ENCODE measurements at places on chromosomes 2 and 18. TPM values are rescaled to one million over a fixed set of nuclear protein-coding genes. Genes with fewer than 3 reads are reported as not detected.

DNA sequence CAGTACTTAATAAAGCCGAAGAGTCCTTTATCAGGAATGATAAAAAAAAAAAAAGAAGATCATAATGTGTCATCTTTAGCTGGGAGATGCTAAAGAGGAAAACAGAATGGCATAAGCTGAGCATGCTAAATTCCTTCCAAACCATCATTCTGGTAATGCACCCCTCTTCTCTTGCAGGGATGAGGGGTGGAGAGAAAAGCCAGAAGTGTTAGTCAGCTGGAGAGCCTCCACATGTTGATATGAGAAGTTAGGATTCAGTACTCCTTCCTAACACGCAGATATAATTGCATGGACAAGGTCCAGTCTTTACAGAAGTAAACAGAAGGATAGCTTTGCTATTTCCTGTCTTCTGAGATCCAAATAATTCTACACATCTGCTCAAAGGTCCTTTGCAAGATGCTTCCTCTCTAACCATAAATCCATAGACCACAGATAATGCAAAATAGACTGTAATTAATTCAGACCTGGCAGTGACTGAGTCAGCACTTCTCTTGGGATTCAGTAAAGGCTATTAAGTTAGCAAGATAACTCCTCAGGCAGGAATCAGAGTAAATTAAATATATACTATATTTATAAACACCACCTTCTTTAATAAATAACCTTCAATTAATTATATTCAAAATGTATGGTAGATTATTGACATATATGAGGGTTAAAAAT is 930.0 kb upstream of the KLHL29 start:
- DNase-seq = no peak

- no peak for DNase-seq
Measured at GRCh38 chr2:122966461-122966860, 1058.6 kb upstream of the CNTNAP5 start.

The CNGA3 gene
- total RNA-seq = 0.18 TPM

The VPS54 gene
- total RNA-seq = 26.7 TPM

DNA sequence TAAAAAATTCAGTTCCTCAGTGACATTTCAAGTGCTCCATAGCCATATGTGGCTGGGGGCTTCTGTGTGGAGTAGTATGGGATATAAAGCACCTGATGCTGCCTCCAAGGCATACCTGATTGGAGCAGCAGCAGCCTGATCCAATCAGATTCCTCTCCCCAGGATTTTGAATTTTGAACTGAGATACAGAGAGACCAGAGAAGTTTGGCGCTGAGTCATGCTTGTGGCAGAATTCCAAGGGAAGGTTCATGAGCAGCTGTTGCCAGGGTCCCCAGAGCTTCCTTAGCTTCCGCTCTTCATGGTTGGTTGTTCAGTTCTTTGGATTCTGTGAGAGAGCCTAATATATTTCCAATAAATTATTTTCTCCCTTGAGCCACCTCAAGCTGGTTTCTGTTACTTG is 29.0 kb upstream of the CFAP36 start:
- no peak for DNase-seq

DNA sequence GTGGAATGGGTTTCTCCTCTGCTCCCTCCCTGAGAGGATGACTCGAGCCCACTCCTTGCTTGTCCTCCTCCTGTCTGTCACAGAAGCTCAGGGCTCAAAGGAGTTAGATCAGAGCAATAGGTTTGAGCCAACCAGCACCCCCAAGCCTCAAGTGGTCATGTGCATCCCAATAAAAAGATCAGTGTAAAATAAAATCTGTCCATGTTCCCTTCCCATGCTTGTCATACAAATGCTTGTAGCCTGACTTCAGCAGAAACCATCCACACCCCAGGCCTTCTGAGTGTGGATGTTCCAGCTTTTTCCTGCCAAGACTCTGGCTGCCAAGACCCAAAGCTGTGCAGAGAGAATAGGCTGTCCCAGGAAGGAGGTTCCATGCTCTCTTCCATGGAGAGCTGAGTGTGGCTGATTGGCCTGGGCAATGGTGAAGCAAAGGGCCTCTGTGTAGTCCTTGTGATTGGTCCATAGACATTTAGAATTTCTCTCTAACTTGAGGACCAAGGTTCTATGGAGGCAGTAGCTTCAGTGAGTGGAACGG is 67.4 kb downstream of the GYPC start:
- no peak for DNase-seq

The AQP12A gene
- total RNA-seq = not detected

The MLPH gene
- total RNA-seq = 394 TPM

GRCh38 chr2:126189527-126189926 is 466.4 kb upstream of the GYPC start:
- no peak for DNase-seq

The LYPD1 gene
- total RNA-seq = 1.5 TPM

The MATN3 gene
- 8.1 TPM for total RNA-seq

The CRYGC gene
- not detected for total RNA-seq

The FOXI3 gene
- not detected for total RNA-seq

DNA sequence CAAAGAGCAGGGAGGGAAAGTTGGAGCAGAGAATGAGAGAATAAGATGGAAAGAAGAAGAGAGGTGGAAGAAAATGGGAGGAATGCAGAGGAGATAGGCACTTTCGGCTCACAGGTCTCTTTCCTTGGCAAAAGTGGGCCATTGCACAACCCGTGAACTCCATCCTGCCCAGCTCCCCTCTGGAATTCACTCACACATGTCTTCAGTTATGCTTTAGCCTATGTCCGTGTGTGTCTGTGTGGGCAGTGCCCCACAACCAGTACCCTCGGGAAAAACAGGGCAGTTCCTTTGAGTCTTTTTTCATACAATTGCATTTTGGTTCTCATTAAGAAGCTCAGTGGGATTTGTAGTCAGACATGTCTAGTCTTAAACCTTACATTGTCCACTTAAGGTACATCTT is 34.5 kb downstream of the DTNA start:
- no peak for DNase-seq

The FTCDNL1 gene
- 3.7 TPM for total RNA-seq

- no peak for DNase-seq
Measured at GRCh38 chr18:26657631-26658581, 109.6 kb upstream of the KCTD1 start.

DNA sequence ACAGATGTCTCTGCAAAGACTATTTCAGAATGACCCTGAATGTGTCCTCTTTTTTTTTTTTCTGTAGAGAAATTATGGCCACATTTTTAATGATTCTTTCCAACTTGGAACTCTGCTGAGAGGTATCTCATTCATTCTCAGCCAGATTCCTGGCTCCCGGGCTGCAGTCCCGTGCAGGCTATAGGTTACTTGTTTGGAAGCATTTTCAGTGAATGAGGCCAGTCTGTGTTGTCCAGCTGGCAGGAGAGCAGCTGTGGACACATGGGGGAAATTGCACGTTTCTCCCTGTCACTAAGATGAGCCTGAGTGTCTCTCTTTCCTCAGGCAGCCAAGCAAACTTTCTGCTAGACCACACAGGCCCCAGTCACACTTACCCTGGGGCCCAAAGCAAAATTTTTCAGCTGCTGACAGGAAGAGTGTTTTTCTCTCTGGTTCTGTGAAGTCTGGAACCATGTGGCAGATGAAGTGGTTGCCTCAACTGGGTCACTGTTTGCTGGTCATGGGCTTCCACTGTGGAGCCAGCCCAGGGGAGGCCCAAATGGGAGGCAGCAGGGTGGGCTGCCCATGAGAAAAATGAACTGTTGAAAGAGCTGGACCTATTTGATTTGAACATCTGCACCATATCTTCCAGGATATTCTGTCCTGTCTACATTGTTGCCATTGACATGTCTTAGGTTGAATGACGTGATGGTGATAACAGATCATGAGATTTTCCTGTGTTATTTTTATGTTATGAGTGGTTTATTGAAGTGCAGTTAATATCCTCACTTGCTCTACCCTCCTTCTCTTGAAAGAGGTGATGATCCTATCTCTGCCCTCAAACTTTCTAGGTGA is 431.2 kb downstream of the LPIN1 start:
- no peak for DNase-seq

GRCh38 chr2:96537066-96537733 is 648 bp downstream of the ARID5A start:
- peak; percentile 93 for DNase-seq

GRCh38 chr2:42567364-42567763 is 1.1 kb upstream of the MTA3 start:
- no peak for DNase-seq

DNA sequence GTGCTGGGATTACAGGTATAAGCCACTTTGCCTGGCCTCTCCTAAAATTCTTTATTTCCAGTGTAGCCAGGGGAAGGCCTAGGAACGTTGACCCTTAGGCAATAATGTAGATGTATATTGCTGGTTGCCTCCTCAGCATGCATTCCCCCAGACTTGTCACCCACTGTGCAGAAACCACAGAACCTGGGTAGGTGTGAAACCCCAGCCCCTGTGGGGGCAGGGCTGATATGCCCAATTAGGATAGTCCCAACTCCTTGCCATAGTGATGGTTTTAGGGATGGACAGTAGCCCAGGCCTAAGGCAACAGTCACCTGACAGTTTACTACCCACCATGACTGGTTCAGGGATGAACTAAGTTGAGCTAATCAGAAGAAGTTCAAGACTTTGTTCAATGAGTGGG is 57.7 kb downstream of the TMEM247 start:
- no peak for DNase-seq

The AGXT gene
- not detected for total RNA-seq

GRCh38 chr2:152243761-152244640 is 68.4 kb upstream of the STAM2 start:
- no peak for DNase-seq

DNA sequence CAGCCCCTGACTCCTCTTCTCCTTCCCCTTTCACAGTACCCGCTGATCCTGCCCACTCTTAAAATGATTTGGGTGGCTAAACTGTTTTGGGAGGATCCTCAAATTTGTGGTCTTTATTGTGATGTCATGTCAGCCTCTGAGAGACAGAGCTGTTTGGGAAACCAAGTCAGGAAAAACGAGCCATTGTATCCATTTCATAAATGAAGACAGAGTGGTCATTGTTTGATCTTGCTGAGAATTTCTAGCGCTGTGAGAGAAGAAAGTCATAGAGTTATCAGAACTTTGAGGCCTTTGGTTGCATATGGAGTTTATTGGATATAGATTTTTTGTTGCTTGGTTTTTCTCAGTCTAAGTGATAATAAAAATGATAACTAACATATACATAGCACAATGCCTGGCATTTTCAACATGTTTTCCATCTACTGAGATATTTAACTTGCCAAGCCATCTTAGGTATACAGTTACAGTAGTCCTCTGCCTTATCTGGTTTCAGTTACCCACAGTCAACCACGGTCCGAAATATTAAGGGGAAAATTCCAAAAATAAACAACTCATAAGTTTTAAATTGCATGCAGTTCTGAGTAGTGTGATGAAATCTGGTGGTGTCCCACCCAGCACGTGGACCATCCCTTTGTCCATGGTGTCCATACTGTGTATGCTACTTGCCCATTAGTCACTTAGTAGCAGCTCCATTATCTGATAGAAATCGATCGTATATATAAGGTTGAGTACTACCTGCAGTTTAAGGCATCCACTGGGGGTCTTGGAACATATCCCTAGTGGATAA is 105.0 kb upstream of the RASGRP3 start:
- DNase-seq = no peak

DNA sequence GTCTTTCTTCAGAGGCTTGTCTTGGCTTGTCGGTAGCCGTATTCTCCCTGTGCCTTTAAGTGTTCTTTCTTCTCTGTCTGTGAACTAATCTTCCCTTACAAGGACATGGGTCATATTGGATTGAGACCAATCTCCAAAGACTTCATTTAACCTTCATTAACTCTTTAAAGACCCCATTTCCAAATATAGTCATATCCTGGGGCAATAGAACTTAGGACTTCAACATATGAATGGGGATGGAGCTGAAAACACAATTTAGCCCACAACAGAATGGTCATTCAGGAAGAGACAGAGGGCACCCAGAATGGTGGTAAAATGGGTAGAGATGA is 82.1 kb upstream of the TANK start:
- DNase-seq = no peak

DNA sequence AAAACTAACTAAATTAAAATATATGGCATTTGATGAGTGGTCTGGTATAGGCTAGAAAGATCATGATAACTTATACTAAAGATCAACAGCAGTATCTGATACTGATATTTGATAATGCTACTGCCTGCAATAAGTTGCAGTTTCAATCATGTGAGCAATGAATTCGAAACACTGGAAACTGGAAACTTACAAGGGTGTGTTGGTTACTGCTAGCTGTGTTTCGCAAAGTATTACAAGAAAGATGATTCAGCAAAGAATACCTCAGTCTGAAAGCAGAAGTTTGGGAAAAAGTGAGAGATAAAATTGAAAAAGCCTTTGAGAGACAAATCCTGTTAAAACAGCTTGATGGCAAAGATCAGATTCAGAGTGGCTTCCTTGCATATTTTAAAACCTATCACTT is 294.5 kb downstream of the CCDC178 start:
- DNase-seq = no peak

DNA sequence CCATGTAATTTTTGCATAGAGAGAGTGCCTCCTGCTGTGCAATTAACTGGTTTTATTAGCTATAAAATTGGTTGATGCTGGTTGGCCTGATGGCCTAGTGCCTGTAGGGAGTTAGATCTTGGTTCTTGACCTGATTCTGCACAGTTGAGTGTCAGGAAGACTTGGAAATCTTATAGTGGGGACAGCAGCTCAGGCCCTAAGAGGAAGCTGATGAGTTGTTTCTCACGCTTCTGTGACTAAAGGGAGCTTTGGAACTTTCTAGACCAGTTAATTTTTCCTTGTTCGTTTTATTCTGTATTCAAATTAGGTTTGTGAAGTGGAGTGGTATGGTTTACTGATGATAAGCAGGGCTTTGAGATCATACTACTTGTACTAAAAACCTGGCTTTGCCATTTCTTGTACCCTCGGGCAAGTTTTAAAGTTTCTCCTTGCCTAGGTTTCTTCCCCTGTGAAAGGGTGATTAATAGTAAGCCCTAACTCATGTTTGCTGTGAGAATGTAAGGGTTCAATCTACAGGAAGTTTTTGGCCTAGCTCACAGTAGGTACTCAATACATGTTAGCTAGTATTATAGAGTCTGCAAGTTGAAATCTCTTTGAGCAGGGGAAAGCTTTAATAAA is 82.1 kb downstream of the MAP3K20 start:
- DNase-seq = no peak

The GNAL gene
- 5.6 TPM for total RNA-seq

The INPP5D gene
- total RNA-seq = 32.0 TPM

DNA sequence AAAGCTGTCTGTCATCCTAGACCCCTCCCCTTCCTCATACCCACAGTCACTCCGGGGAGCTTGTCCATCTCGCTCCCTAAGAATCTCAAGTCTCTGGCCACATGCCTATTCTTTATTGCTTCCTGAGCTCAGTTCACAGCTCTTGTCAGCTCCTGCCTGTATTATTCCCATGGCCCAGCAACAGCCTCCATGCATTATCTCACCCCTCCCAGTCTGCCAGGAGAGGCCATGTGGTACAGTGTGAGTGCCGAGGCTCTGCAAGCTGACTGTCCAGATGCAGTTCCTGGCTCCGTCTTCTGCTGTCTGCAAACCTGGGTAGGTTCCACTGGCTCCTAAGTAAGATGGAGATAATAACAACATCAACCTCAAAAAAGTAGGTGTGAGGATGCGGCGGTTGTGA is 79.7 kb downstream of the MRPS9 start:
- no peak for DNase-seq

The ACP1 gene
- total RNA-seq = 68.6 TPM

GRCh38 chr2:140344838-140345237 is 1564.6 kb upstream of the NXPH2 start:
- DNase-seq = no peak

Measured in lower lobe of right lung (tissue), 2 donors.